ENCODE measurements at places on chromosomes 13 and 19. TPM values are rescaled to one million over a fixed set of nuclear protein-coding genes. Genes with fewer than 3 reads are reported as not detected.

DNA sequence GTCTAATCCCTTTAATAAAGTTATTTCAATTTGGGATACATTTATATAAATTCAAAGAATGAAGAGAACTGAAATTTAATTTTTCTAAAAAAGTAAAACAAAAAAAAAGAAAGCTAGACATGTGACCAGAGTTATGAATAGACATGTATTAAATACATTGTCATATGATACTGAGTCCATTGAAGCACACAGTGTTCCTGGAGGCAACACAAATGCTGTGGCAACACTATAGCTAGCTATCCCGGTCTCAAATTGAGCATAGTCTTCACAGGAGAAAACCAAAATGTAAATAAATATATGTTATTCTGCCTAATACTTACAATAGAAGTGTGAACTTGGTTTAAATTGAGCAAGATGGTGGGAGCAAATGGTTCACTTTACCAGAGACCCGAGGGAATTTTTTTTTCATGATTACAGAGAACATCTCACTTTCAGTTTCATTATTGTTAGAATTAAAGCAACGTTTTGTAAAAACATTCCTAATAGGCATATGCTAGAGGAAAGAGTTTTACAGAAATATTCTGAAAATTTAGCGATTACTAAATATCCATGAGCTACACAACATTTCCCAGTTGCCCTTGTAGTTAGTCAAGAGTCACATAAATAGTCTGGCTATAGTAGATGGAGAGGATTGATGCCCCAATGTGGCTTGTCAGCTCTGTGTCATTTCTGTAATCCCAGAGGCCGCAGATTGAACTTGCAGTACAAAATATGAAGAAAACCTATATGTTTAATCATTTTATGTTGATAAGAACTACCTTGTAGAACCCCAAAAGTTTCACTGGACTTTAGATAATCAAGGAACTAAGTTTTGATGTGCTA lies 775.7 kb upstream of the SPRY2 start:
- DNase-seq, result no peak

The FFAR3 gene
- total RNA-seq, result not detected

The STOML3 gene
- 0.21 TPM for total RNA-seq

DNA sequence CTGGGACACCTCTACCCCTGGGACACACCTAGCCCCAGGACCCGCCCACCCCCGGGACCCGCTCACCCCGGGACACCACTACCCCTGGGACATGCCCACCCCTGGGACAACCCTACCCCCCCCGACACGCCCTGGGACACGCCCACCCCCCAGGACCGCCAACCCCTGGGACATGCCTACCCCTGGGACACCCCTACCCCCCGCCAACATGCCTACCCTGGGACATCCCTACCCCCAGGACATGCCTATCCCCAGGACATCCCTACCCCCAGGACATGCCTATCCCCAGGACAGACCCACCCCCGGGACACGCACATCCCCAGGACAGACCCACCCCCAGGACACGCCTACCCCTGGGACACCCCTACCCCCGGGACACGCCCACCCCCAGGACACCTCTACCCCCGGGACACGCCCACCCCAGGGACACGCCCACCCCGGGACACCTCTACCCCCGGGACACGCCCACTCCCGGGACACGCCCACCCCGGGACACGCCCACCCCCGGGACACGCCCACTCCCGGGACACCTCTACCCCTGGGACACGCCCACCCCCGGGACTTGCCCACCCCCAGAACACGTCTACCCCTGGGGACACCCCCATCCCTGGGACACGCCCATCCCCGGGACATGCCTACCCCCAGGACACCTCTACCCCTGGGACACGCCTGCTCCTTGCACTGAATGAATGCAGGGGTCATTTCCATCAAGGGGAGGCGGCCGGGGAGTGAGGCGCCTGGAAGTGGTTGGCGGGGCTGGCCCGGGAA lies 32.3 kb downstream of the ADPRHL1 start:
- no peak for DNase-seq

GRCh38 chr13:24075137-24075975 lies 85.2 kb upstream of the SPATA13 start:
- no peak for DNase-seq

DNA sequence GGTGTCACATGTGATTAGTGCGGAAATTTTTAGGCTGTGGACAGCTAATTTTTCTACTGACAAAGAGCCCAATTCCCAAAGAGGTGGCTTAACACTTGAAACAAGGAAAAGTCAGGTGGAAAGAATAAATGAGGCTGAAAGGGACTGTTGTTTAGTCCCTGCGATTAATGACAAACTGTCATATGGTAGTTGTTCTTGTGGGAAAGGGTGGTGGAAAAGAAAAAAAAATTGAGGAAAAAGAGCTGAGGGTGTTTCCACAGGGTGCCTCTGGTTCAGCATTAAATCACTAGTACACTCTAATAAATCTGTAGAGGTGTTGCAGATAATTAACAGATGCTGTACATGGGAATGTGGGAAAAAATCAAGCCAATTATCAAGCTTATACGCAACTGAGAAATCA lies 300.7 kb downstream of the DNAJC15 start:
- no peak for DNase-seq

- no peak for DNase-seq
Measured at GRCh38 chr19:2634228-2634951, 68.1 kb downstream of the GNG7 start.

The TUBA3C gene
- total RNA-seq, result not detected

- DNase-seq, result no peak
Measured at GRCh38 chr13:110322126-110322827, 15.2 kb downstream of the COL4A2 start.

The KISS1R gene
- total RNA-seq, result 0.77 TPM

The KCNN4 gene
- total RNA-seq, result not detected

- no peak for DNase-seq
Measured at GRCh38 chr19:4115050-4115817, 8.7 kb downstream of the MAP2K2 start.

The C19orf67 gene
- total RNA-seq, result not detected

The DIRAS1 gene
- 2.7 TPM for total RNA-seq

The CASP14 gene
- not detected for total RNA-seq

The RFC3 gene
- total RNA-seq, result 62.9 TPM

The CYP2F1 gene
- not detected for total RNA-seq

GRCh38 chr13:21538753-21539152 lies 65.2 kb downstream of the MICU2 start:
- no peak for DNase-seq

GRCh38 chr13:62207388-62207787 lies 791.7 kb upstream of the PCDH20 start:
- no peak for DNase-seq

DNA sequence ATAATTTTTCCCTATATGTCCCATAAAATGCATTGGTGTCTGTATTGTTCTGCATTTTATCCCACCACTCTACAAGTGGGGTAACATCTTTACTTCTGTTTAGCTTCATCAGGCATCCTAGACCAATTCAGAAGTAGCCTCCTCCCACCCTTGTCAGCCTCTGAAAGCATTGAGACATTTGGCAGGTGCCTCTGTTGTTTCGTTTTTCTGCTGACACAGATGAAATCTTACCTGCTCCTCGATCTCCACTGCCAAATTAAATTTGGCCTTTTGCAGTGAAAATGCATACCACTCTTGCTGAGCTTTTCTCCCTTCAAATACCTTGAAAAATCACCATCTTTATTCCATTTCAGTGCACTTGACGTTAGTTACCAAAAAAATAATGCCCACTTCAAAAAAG lies 83.5 kb upstream of the STARD13 start:
- no peak for DNase-seq

DNA sequence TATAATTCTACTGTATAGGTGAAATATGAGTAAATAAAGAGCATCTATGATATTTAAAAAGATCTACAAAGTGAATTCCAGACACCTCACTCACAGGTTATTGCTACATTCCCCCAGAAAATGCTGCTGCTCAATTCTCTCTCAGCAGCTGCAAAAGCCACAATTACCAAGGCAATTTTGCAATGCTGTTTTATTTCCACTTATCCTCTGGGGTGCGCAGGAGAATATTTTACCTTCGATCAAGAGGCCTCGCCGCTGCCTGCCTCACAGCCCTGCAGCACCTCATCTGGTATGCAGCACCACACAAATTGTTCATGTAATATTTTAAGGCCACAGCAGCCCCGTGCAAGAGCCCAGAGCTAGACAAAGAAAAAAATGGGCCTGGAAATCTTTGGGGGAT lies 333.2 kb downstream of the DNAJC15 start:
- DNase-seq, result no peak

The NBEA gene
- 31.0 TPM for total RNA-seq

DNA sequence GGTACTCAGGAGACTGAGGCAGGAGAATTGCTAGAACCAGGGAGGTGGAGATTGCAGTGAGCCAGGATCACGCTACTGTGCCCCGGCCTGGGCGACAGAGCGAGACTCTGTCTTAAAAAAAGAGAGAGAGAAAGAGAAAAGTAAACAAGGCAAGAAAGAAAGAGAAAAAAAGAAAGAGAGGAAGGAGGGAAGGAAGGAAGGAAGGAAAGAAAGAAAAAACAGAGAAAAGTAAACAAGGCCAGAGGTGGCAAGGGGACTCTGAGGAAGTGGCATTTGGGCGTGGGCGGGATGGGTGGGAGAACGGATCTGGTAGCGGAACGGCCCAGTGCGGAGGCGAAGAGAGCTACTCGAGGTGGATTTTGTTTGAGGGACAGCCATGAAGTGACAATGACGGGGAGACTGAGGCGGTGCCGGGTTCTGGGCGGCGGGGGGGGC lies 7.5 kb upstream of the ARRDC2 start:
- peak; percentile 29 for DNase-seq

The TJP3 gene
- 32.5 TPM for total RNA-seq

All from neural progenitor cell (in vitro differentiated cells).